ENCODE measurements at places on chromosomes 3 and 15. TPM values are rescaled to one million over a fixed set of nuclear protein-coding genes. Genes with fewer than 3 reads are reported as not detected.

The CCDC39 gene
- total RNA-seq, result 2.2 TPM

The IL5RA gene
- 5.6 TPM for total RNA-seq

The ARPP21 gene
- total RNA-seq, result not detected

The CKMT1B gene
- 0.89 TPM for total RNA-seq

The ITIH3 gene
- 4.5 TPM for total RNA-seq

The SENP7 gene
- total RNA-seq, result 18.2 TPM

All from lower lobe of right lung (tissue), 2 donors.